ENCODE measurements at places on chromosomes 5 and 9.
A peak's percentile ranks its signal among the peaks of the same experiment; 100 is the strongest.

- DNase-seq: no peak
Observed at GRCh38 chr5:113520429-113520828, 6.9 kb downstream of the YTHDC2 start.

- no peak for DNase-seq
Observed at GRCh38 chr5:166679331-166679730, 1612.1 kb upstream of the WWC1 start.

DNA sequence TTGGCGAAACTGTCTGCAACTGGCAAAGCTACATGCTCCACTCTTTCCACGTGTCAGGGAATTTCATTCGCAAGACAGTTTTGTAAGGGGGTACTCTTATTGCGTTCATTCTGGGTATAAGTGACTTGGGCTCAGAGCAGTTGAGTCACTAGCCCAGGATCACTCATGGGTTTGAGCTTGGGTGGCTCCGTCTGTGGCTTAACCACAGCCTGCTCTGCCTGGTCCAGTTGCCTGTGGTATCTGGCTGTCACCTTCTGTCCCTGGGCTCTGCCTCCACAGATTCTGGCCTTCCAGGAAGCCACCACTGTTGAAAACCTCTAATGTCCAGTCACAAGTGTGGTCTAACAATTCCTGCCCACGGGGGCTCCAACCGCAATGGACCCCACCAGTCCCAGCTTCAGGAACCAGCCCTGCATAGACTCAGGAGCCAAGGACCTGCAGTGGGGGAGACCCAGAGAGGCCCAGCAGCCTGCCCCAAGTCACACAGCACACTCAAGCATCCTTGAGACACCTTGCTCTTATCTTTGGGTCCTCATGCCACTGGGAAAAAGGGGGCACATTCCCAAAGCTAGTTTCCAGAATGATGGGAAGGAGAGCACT is 10.4 kb downstream of the KIF12 start:
- no peak for DNase-seq

DNA sequence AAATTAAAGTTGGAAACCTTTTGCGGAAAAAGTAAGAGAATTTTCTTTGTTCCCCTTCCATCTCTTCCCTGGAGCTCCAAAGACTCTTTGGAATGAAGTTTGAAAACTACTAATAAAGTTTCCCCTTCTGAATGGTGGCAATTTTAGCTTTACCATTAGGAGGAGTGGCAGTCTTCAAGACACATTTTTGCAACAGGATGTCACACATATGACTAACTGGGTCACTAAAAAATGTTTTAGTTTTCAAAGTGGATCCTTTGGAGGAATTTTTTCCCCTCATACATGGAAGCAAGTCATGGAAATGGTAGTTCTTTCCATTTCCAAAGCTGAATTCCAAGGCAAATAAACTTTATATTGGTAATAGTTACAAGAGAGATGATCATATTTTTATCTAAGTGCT is 15.6 kb downstream of the FBXO4 start:
- DNase-seq: no peak

GRCh38 chr9:125649315-125649714 is 57.7 kb downstream of the MAPKAP1 start:
- no peak for DNase-seq

- DNase-seq: peak; percentile 19
Observed at GRCh38 chr9:36517131-36517530, 55.6 kb upstream of the MELK start.

DNA sequence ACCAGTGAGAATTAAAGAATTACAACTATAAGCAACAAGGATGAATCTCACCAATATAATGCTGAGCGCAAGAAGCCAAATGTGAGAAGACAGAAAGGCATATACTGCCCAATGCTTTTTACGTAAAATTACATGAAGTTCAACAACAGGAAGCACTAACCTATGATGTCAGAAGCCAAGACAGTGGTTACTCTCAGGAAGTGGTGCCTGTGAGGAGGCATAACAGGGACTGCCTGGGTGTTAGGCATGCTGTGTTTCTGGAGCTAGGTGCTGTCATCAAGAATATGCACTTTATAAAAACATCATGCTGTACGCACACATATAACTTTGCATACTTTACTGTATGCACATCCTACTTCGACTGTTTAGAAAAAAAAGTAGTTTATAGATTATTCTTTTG is 30.1 kb downstream of the FRMD3 start:
- peak; percentile 5 for DNase-seq

DNA sequence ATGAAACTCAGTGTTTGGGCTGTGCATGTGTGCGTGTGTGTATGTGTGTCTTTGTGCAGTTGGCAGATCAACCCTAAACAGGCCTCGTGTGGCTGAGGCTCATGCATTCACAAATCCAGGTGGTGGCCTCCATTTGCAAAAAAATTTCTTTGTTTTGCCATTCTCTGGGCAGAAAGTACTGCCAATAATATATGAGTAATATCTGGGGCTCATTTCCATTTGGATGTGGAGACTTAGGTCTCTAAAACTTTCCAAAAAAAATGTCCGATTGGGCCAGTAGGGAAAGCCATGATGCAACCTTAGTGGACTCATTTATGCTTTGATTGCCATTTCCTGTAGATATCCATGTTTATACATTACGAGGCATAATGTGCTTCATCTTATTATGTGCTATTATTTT is 77.9 kb upstream of the RPS23 start:
- no peak for DNase-seq

- DNase-seq: no peak
Observed at GRCh38 chr9:2613730-2614271, 7.8 kb upstream of the VLDLR start.

DNA sequence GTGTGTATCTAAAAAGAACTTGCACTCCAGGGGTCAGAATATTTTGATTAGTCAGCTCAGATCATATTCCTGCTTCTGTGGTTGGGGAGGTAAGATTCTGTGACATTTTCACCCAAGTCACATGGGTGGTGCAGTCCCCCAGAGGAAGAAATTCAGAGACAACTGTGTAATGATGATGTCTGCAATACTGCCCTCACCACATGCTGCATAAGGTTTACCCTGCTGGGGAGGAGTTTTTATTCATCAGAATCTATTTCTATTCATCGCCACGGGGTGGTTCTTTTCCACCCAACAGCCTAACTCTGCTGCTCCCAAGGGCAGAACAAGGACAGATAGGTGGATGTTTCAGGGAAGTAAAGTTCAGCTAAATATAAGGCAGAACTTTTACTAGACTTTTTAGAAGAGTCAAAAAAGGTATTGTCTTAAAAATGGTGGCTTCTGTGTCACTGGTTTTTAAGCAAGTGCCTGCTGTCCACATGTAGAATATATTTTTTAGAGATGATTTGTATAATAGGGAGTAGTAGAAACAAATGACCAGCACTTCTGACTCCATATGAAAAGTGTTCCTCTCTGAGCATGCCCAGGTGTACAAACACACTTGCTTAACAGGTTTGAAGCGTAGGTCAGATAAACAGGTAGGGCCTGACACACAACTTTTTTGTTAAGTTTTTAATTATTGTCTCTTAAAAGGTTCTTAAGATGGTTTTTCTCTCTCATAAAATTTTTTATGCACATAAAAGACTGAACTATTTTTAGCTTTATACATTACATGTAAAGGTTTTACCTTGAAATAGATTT is 352.7 kb downstream of the LRRC70 start:
- DNase-seq: no peak

DNA sequence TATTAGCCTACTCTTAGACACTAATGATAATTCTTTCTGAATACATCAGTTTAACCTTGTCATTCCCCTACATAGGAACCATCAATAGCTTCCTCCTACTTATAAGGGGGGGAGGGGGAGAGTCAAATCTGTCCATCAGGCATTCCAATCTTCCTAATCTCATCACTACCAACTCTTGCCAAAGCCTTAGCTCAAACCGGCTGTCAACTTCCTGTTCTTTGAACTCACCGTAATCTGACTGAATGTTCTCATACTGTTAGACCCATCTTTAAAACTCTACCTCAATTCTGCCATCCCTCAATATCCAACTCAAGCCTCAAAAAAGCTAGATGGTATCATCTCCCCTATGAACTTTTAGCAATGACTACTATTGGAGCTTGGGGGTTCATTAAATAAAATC is 41.9 kb upstream of the RNF38 start:
- DNase-seq: no peak

DNA sequence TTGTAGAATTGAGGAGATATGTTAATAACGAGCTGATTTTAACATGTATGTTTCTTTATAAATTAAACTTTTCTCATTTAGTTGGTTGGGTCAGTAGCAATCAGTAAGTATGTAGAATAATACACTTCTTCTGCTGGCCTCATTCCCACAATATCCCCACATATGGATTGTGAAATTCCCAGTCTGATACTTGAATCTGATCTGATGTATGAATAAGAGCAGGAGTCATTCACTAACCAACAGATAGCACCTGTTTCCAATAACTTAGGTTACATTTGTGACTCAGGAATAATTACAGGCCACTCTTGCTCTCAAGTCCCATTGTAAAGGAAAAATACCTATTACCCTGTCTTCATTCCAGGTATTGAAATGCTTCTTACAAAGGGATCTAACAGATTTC is 23.9 kb downstream of the SLC36A1 start:
- DNase-seq: no peak

DNA sequence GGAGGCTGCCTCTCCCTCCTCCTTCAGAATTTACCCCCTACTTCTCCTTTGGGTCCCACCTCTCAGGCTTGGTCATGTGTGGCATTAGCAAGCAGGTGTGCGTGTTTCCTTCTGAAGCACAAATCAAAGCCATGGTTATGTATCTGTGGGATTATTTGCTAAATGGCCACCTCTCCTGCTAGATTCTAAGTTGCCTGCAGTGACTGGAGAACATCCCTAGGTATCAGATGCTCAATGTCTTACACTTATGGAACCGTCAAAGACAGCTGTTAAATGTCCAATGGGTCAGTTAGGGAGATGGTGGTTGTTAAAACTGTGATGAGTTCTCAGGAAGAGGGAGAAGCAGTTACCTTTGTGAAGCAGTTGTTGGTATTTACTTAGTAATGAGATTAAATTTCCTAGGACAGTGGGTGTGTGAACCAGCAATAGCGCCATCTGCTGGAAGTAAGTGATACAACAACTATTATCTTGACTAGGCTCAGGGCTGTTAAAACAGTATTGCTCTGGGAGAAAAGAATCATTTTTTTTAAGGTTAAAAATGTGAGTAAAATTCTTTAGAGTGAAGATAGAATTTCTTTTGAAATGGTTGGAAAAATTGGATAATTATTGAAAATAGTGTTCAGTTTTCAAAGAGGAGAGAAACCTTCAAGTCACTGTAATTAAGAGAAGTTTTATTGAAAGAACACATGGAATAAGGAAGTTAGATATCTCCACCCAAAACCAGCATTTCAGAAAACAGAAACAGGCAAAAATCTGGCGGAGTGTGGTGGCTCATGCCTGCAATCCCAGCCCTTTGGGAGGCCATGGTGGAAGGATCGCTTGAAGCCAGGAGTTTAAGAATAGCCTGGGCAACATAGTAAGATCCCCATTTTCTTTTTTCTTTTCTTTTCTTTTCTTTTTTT is 71.3 kb downstream of the TMC1 start:
- DNase-seq: peak; percentile 45

DNA sequence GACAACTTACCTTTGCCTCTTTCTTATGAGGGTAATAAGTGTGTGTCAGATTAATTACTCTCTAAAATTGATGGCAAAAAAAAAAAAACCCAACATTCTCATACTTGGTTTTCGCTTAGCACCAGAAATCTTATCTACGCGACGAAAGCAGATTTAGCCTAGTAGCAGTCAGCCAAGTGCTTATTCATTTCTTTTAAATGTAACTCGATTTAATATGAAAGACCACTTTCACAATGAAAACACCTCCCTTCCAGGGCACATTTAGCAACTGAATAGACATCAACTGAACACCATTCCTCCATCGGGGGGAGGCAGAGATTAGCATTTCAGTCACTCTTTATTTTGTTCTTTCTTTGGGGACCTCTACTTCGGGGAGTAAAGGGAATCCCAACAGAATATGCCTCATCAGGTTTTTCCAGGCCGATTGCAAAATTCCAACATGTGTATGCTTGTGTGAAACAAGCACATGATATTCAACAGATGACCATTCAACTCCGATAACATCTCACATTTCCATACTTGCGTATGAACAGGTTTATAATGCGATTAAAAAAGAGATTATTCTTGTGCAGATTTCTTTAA is 124.1 kb upstream of the RETREG1 start:
- no peak for DNase-seq

DNA sequence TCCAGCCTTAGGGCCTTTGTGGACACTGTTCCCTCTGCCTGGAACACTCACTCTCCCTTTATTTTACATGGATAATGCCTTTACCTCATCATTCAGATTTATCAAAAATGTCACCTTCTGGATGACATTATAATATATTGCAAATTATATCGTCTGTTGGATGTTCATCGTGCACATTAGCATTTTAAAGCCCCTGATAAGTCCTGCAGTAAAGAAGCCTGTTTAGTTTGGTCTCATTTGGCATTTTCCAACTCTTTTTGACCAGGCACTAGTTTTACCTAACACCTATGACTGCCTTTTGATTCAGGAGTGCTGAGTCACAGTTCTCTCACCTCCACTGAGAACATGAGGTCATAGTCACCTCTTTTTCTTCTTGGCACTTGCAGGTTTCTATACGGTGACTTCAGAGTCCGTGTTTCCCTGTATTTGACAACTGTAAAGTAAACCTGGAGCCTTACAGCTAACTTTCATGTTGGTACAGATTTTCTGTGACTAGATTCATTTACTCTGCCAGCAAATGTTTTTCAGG is 57.7 kb upstream of the STC2 start:
- no peak for DNase-seq

DNA sequence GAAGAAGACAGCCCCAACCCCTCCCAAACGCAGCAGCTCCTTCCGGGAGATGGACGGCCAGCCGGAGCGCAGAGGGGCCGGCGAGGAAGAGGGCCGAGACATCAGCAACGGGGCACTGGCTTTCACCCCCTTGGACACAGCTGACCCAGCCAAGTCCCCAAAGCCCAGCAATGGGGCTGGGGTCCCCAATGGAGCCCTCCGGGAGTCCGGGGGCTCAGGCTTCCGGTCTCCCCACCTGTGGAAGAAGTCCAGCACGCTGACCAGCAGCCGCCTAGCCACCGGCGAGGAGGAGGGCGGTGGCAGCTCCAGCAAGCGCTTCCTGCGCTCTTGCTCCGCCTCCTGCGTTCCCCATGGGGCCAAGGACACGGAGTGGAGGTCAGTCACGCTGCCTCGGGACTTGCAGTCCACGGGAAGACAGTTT is 12.5 kb downstream of the QRFP start:
- no peak for DNase-seq
